ENCODE measurements at places on chromosomes 1 and 21.

GRCh38 chr1:28582248-28582615, 9.8 kb upstream of the RAB42 start:
- no peak for DNase-seq

- no peak for DNase-seq
These were observed 60.6 kb upstream of the LRRC8B start for GRCh38 chr1:89464008-89464407.

- no peak for DNase-seq
These were observed 36.4 kb downstream of the TMED5 start for GRCh38 chr1:93143769-93144168.

DNA sequence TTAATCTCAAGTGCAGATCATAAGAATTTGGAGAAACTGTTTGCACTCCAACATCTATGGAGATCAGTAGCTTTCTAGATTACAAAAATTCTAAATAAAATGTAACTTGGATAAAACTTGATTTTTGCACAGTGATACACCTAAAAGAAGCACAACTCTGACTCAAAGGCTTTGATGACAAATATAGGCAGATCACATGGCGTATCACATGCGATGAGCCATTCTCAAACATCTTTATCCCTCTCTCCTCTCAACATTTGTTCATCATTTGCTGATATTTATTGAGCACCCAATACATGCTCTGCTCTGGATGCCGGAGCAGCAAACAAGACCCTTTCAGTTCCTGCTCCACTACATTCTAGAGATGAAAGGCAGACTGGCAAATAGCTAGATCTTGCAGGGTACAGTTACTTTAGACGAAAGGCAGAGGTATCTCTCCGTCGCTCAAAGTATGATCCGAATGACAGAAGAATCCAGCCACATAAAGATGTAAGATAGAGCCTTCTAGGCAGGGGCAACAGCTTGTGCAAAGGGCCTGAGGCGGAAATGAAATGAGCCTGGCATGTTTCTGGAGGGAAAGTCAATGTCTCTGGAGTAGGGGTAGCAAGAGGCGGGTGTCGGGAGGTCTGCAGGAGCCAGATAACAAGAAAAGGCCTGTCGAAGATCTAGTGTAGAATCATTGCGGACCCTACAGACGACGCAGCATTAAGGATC, 145.8 kb upstream of the ERRFI1 start:
- peak; percentile 38 for DNase-seq

DNA sequence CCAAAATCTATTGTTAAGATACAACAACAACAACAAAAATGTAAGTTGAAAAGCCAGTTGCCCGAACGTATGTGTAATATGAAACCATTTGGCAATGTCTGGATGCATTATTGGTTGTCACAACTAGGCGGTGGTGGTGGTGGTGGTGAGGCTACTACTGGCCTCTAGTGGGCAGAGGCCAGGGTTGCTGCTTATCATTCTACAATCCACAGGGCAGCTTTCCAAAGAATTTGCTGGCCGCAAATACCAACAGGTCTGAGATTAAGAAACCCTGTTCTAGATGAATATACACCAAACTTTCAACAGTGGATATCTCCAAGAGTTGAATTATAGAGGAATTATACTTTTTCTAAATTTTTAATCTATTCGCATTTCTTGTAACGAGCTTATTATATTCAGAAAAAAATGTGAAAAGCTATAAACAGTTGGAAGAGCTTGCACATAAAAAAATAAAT, 26.8 kb upstream of the ZNF697 start:
- peak; percentile 87 for DNase-seq

- DNase-seq: no peak
These were observed 308.8 kb downstream of the KIF26B start for GRCh38 chr1:245463392-245464165.

GRCh38 chr1:211975152-211975941, 60.0 kb downstream of the INTS7 start:
- DNase-seq: no peak

DNA sequence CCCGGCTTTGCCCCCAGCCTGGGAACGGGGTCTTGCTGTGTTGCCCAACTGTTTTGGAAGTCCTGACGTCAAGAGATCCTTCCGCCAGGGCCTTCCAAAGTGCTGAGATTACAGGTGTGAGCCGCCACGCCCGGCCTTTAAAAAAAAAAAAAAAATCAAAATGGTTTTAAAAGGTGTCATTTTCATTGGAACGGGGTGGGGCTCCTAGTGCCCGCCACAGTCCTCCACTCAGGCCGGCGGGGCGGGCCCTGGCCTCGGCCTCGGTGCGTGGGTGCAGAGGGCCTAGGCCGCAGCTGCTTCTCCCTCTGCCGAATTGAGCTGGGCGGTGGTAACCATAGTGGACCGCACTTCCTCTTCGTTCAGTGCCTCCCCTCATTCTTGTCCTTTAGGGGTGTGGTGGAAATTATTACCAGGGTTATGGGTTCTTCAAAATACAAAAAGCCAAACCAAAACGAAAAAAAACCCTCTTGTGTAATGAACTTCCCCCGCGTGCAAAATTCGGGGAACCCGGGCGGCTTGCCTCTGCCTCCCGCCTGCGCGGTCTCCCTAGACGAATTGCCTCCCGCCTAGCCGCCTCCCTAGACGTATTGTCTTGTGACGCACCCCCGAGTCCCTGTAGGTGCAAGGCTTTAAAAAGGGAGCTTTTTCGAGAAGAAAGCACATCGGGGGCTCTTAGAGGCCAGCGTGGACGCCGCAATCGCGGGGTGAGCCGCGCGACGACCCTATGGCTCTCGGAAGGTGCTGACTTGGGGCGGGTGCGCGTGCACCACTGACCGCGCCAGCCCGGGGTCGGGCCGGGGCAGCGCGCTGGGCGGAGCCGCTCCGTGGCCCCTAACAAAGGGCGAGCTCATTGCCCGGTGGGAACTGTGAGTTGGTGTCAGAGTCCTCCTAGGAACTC, 10.5 kb upstream of the SPEN start:
- peak; percentile 42 for DNase-seq

DNA sequence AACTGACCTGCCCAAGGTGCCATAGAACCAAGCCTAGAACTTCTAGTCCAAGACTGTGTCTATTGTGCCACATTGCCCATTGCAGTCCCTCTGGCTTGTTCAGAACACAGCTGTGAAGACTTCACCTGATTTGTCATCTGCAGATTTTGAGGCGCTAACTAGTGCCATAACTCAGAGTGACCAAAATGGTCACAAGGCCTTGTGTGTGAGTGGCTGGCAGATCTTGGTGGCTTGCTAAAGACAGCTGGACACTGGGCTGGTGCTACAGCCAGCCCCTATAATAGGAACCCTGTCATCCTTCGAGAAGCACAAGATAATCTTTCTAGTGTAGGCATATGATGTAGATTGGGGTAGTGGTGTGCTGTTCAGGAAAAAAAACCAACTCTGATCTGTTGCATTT, 63.7 kb upstream of the IFNLR1 start:
- DNase-seq: no peak

- DNase-seq: no peak
These were observed at the start of gene LYPD8 for GRCh38 chr1:248755517-248755916. Gene LYPD8, minus strand, starts transcription at chr1:248755759. Its CDS starts 4,678 bp downstream, at chr1:248751081.

GRCh38 chr1:28631713-28632112, 11.2 kb downstream of the TAF12 start:
- no peak for DNase-seq

DNA sequence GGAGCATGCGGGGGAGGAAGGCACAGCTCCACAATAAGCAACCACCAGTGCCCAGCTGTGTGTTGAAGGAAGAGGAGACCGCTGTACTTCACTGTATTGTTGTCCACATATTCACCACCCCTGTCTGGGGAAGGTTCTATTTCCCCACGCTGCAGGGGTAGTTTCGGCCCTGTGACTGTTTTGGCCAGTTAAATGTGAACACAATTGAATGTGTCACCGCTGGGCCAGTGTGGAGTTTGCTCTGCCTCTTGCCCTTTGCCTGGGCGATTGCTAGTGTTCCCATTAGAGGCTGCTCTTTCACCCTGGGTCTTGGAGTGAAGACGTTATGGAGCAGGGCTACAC, 32.6 kb downstream of the UBE4B start:
- peak; percentile 17 for DNase-seq

GRCh38 chr1:117240547-117240946, 29.8 kb upstream of the VTCN1 start:
- no peak for DNase-seq

DNA sequence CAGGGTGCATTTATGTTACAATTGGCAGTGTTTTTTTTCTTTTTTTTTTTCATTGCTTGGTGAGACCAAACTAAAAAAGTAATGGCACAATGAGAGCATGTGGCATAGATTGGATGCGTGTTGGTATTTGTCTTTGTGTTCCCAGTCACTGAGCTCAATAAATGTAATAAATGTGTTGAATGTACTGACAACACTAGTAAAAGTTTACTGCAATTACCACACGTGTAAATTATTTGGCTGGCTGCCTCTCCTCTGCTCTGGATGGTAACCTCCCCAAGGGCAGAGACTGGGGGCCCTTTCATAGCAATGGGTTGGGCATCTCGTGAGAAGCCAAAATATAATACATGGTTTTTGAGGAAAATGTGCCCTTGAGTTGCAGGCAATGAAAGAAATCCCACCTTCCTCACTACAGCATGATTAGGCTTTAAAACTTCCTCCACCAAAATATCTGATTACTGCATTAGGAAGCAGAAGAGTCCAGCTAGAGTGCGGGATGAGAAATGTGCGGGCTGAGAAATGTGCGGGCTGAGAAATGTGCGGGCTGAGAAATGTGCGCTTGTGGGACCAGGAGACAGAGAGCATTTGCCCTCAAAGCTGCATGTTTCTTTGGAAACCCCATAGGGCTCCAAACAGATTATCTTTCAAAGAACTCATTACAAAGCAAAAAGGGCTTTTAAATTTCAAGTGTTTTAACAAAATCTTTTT, 58.5 kb downstream of the CDC7 start:
- DNase-seq: peak; percentile 40
